ENCODE measurements at places on chromosomes 5 and 9.

DNA sequence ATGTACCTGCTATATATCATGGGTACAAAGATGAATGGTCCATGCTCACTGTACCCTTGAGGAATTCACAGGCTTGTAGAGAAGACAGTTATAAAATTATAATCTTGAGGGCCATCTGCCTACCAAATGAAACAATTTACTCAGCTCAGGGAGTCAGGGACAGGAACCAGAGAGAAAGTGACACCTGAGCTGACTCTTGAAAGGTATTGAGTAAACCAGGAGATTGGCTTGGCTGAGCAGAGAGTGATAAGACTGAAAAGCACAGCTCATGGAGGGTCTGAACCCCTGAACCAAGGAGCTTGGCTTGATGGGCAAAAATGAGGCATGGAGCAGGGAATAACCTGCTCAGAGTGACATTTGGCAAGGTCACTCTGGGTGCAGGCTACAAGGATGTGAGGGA is 147.3 kb downstream of the FAM114A2 start:
- no peak for DNase-seq

DNA sequence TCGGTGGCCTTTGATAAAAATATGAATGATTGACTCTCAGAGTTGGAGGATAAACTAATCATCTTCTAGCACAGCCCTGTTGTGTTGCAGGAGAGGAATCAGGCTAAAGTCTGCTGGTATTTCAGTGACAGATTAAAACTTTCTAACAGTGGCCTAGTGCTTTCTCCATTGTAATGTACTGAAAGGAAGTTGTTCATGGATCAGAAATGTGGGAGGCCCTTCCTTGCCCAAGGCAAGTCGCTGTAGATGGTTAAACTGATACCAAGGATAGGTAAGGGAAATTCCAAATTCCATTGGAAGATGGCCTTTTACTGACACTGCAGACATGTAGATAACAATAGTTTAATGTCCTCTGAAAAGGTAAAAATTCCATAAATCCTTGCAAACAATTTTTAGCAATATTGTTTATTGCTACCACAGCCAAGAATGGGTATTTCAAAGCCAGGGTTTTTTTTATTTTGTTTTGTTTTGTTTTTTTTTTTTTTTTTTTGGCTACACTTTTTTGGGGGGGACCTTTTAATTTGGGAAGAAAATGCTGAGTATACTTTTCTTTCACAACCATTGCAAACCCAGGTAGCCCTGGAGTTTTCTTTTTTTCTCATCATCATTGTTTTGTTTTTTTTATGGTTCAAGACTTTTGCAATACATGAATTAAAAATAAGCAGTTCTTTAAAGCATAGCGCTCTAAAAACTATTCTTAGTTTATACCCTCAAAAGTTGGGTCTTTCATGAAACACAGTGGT is 35.5 kb downstream of the WDR36 start:
- no peak for DNase-seq

GRCh38 chr5:107068782-107069181 is 602.0 kb downstream of the EFNA5 start:
- no peak for DNase-seq

DNA sequence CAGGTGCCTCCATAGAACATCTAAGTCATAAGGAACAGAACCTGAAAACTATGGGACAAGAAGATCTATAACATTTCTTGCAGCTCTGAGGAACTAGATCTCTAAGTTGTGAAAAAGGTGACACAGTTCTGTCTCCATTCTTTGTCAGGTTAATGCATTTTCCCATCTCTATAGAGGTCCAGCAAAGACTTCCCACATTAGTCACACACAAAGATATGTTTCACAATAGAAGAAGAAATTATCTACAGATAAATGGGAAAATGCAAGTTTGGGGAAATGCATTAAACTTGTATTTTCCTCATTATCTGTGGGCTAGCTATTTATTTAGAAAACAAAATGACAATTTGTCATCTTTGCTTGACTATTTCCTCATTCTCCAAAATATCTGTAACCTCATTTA is 458.6 kb upstream of the PAPPA start:
- no peak for DNase-seq

DNA sequence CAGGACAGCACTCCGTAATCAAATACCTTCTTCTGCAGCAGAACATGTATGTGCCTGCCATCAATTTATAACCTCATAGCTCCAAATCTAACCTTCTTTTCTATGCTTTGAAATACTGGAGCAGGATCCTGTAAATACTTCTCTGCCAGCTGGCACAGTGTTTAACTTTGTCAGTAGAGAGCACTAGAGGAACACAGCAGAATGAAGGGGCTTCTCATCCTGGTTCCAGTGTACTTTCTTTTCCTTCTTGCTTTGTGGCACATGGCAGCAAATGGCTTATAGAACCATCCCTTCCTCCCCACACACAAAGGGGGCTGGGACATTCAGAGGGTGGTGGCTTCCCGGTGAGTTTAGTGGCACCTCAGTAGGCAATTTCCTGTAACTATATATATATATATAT is 3.8 kb upstream of the FBXW11 start:
- DNase-seq: no peak

DNA sequence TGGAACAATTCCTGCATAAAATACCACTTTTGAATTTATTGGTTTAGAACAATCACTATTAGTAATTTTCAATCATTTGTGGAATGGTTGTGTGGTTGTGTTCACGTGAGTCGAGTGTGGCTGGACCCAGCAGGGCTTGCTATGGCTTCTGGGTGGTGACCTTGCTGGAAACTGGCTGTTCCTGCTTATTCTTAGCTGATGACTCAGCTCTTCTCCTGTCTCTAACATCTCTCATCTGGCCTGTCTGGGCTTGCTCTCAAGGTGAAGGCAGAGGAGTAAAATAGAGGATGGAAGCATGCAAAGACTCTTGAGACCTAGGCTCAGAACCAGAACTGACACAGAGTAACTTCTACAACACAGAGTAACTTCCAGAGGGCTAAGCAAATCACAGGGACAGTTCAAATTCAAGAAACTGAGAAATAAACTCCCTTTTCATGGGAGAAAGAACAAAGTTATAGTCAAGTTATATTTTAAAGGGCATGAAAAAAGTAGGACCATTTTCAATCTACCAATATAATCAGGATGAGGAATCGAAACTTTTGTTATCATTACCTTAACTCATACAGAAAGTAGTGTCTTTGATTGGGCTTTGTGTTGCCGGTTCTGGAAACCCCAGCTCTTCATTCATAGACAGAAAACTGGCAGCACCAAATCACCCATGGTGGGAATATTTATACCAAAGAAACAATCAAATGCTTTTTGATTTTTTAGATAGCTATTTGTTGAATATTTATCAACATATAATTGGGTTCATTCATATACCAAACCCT is 665.1 kb downstream of the CDH18 start:
- DNase-seq: no peak

- DNase-seq: no peak
Observed at GRCh38 chr5:149353911-149354310, 3.9 kb upstream of the PCYOX1L start.

DNA sequence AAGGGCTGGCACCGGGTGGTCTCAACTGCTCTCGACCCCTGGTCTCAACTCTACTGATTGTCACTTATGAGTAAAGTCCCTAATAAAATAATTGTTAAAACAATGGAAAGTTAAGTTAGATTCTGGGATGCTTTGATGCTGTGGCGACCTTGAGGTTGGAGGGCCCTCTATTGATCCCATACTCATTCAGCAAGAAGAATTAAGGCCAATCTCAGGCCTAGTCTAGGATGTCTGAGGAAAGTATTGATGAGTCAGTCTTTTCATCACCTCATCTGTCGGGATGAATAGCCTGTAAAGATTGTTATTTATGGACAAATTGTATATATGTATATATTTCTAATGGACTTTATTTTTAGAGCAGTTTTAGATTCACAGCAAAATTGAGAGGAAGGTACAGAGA is 50.8 kb downstream of the WDR36 start:
- no peak for DNase-seq

- DNase-seq: no peak
Observed at GRCh38 chr9:86405926-86406325, 51.7 kb upstream of the TUT7 start.

DNA sequence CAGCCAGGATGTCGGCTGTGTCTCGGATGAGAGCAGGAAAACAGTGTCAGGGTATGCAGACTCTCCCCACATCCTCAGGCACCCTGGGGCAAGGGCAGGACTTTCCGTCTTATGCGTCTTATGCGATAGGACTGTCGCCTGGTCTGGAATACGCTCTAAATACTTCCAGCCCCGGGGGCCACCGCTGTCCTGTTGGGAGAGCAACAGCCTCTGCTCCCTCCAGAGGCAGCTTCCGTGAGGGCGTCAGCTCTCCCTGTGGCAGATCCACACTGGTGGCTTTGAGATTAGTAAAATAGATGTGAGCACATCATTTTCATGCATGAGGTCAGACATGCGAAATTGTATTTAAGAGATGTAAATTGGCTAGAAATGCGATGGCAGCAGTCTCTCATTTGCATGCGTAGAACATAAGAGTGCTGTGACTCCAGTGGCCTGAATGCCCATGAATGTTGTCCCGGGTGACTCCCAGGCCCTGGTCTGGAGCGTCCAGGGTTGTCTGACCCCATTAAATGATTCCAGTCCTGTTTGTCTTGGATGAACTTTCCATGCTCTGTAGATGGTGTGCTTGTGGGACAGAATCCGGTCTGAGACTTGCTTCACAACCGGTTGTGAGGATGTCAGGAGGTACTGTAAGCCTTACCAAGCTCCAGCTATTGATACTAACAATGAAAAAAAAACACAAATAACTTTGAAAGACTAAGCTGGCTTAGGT is 228.2 kb downstream of the SYK start:
- no peak for DNase-seq

- no peak for DNase-seq
Observed at GRCh38 chr5:133499895-133500294, 112.4 kb downstream of the FSTL4 start.

DNA sequence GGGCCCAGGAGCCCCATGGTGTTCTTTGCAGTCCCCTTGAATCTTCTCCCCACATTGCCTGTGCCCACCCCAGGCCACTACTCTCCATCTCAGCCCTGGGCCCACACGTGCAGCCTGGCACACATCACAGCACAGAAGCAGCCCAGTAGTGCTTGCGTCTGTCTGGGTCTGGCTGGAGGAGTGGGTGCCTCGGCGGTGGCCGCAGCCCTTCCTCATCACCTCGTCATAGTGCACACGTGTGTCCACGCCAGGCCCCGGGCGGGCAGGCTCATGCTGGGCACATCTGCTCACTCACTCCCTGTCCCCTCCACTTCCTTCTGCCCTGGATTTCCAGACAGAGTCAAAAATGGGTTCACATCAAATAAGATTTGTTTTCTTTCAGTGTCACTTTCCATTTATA is 33.3 kb downstream of the FGF1 start:
- no peak for DNase-seq

DNA sequence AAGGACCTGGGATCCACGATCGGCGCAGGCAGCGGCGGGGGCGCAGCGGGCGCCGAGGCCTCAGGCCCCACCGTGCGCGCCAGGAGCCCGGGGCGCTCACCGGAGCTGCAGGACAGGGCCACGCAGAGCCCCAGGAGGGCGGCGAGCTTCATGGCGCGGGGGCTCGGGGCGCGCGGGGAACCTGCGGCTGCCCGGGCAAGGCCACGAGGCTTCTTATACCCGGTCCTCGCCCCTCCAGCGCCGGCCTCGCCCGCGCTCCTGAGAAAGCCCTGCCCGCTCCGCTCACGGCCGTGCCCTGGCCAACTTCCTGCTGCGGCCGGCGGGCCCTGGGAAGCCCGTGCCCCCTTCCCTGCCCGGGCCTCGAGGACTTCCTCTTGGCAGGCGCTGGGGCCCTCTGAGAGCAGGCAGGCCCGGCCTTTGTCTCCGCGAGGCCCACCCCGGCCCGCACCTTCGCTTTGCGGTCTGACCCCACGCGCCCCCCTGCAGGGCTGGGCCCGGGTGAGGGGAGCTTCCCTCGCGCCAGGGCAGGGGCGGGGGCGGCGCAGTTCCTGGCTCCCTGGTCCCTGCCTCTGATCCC is at the start of gene SCGB3A1:
Gene SCGB3A1 (minus strand): TSS at position 189 of the 577 bp plus-strand sequence. CDS start 37 bp downstream, at position 152.
- peak; percentile 71 for DNase-seq

DNA sequence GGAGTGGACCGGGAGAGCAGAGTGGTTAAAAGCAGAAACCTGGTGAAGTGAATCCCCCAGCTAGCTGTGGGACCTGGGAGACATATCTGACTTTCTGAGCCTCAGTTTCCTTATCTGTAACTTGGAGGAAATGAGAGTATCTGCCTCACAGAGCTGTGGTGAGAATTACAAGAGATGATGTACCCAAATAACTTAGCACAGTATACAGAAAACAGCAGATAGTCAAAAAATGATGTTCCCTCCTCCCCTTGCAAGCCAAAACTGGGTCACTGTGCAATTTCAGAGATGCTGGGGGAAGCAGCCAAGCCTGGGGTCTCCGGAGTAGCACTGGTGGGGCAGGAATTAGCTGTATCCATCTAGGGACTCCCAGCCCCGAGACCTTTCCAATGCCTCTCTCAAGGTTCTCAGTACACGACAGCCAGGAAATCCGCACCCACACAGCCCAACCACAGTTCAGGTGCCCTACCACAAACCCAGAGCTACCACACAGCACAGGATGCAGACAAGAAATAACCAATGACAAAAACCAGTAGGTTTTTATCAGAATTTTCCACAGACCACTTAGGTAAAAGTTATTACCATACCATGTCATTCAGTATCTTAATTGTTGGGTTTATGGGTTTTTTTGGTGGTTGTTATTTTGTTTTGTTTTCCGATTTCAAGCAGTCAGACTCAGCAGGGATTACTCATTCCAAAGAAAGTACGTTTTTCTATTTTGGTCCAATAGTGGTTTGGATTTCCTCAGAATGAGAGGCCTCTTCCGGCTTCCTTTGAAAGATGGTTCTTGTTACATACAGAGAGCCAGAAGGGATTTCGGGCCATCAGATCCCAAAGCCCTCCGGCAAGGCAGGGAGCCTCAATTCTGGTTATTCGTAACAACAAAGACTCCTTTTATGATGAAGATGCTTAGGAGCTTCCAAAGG is 4.9 kb upstream of the HRH2 start:
- no peak for DNase-seq

GRCh38 chr5:180399401-180400215 is 46.5 kb upstream of the GFPT2 start:
- DNase-seq: no peak

DNA sequence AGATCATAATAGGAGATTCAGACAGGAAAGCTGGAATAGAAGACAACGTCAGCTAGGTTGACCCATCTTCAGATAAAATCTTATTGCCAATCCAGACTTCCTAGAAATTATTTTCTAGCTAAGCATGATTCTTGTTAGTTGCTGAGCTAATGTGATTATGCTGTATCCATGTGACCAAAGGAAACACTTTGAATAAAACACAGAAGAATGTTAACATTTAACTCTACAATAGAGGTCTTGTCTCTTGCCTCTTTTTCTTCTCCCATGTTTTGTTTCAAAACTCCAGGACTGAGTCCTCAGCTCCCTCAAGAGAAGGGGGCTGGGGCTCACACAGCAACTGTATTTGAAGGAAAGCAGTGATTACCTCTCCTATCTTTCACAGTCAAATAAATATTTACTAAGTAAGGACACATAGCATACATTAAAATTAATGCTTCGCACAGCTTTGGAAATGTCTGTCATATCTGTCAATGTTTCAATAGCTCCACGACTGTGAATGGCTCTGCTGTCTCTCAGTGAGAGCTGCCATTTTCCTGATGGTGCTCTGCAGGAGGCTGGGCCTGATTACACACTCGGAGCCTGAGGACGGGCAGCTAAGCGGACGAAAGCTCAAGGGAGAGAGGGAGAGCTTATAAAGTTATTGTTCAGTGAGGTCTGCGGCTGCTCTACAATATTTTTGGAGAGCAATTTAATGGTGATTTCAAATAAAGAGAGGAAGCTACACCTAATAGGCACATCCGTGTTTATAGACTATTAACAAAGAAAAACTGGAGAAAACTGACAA is 64.8 kb upstream of the ZNF462 start:
- no peak for DNase-seq

GRCh38 chr5:44332285-44332971 is 56.8 kb downstream of the FGF10 start:
- no peak for DNase-seq

- peak; percentile 53 for DNase-seq
Observed at GRCh38 chr5:160165137-160166068, 46.2 kb upstream of the PWWP2A start.
